DMS 273 treated with DMSO at 0.1 percent for 48 hours (cell line): ENCODE measurements at places on chromosomes 5 and 9.

DNA sequence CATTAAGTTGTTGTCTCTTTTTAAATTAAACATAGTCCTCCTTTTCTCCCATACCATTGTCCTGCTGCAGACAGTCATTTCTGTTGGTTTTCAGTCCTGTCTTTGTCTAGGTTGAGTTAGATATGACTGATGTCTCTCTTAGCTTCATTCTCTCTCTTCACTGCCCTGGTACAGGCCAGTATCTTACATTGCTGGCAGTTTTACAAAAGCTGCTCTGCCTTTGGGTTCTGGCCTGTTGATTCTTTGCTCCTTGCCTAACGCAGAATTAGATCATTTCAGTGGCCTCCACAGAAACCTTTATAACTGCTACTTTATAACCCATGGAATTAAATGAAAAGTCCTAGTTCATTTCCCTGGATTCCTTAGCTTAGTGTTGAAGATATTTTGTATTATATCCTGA lies 33.7 kb downstream of the GPR21 start:
- no peak for DNase-seq

DNA sequence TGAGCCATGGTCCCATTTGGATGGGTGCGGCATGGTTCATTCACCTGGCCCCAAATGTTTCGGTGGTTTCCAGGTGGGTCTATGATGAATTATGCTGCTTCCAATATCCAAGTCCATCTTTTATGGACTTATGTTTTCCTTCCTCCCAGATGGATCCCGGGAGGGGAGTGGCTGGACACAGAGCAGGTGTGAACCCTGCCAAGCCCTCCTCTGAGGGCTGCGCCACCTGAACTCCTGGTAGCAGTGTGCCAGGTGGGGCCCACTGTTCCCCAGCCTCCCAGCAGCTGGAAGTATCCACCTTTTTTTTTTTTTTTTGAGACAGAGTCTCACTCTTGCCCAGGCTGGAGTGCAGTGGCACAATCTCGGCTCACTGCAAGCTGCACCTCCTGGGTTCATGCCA lies 42.9 kb downstream of the WNK2 start:
- DNase-seq = no peak

- DNase-seq = no peak
Observed at GRCh38 chr5:171390883-171391677, 3.4 kb downstream of the NPM1 start.

- DNase-seq = peak; percentile 90
Observed at GRCh38 chr5:78518365-78519197, 130.0 kb downstream of the LHFPL2 start.
